ENCODE measurements at places on chromosomes 6 and 20.

GRCh38 chr6:121436274-121436857 is 920 bp downstream of the GJA1 start:
- no peak for DNase-seq

- DNase-seq, result no peak
These were observed 10.5 kb downstream of the NT5E start for GRCh38 chr6:85460154-85460920.

DNA sequence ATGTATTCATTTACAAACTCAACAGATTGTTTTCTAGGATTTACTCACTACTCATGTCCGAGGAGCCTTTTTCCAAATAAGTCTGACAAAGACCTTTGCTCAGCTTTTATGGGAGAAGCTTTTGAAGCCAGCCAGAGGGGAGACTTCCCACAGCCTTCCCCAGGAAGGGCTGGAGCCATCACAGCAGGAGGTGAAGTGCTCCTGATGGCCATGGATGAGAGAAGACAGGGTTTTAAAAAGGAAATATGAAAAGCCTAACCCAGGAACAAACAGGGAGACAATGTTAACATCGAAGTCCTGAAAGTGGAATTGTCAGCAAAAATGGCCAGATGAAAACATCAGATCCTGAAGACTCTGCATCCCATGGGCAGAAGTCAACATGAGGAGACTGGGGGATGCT is 11.6 kb upstream of the TAGAP start:
- DNase-seq, result no peak

DNA sequence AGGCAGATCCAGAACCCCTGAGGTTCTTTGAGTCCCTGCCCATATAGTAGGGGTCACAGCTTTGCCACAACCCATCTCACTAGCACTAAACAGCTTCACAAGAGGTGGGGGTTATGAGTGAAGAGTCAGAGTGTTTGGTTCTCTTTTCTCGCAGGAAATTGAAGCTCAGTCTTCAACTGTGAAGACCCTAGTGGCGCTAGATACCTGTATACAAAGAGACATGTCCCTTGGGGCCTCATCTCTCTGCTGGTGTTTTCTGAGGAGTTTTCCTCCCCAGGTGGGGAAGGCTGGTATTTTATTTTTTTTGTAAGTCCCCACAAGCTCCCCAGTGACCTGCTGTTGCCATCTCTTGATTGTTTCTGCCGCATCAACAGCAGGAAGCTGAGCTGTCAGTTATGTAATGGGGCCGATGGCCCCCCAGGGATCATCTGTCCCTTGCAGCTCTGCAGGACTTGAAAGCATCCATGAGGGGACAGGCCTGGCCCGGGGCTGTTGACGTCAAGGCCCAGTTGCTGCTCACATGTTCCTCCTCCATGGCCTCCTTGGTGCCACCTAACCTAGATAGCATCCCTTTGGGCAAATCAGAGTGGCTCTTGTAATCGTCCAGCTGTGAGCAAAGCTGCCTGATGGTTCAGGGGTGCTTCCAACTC is 23.1 kb downstream of the STK35 start:
- no peak for DNase-seq

DNA sequence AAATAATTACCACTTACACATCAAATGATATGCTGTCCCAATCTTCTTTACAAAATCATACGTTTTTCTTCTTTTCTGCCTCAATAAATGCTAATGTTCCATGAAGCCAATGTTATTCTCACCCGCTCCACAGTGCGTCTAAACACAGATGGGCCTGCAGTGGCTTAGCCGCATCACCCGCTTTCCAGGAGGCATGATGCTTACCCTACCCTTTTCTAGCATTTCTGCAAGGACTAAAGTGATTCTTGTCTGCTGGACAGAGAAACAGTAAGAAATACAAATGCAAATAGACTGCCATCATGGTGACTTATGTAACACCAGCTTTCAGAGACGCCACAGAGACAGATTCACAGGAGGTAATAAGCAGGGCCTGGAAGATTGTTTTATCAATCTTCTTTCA is 104.4 kb downstream of the RNASET2 start:
- no peak for DNase-seq
